ENCODE measurements at places on chromosomes 12 and 14.

DNA sequence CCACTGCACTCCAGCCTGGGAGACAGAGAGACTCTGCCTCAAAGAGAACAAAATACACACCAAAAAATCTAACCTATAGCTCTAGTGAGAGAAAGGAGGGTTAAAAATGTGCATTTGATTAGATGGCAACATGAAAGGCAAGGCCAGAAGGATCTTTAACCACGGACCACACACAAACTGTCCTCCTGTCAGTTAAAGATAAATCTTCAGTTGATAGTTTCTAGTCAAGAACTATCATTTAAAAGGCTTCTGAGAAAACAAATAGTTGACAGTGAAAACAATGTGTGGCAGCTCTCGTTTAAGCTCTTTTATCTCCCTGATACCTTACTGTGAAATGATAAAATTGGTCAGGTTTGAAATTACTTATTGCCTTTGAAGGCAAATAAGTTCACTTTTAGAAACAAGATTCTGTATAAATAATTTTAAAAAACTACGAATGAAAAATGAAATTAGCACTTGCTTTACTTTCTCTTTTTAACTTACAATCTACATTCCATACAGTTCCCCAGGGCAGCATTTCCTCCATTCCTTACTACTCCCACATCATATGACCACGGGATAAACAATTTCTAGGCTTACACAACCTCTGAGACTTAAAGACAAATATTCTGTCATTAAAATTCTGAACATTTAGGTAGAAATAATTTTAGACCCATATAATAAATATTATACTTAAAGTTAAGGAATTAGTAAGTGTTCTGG is 71.4 kb upstream of the GNPNAT1 start:
- DNase-seq, result no peak

- DNase-seq, result no peak
These were observed 1.9 kb downstream of the KIF5A start for GRCh38 chr12:57551637-57552305.

DNA sequence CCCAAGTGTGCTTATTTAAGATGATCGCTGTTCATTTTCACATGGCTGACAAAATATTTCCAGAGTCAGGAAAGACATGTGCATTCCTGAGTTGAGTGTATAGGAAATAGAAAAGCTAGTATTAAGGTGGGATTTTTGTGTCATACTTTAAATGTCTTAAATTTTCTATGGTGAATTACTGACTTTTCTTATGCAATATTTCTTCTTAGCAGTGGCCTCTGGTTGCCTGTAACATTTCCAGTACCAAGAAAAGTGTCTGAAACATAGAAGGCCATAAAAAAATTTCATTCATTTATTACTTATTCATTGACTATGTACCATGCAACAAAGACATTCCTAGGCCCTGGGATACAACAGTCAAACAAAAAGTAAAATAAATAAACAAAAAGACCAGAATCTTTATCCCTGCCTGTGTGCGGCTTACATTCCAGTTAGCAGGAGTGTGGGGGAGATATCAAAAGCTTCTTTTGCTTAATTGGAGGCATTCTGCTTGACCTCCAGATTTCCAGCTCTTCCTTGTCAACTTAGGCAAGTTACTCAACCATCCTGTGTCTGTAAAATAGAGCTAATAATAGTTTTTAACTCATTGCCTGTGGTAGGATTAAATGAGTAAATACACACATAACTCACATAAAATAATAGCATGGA is 216.3 kb upstream of the FLRT2 start:
- no peak for DNase-seq

- peak; percentile 58 for DNase-seq
These were observed at the start of gene PLEKHH1 for GRCh38 chr14:67532998-67533753. Gene PLEKHH1, plus strand, starts transcription at chr14:67533290. Its CDS starts 8,578 bp downstream, at chr14:67541868.

GRCh38 chr12:44960856-44961255 is 84.7 kb upstream of the NELL2 start:
- DNase-seq, result no peak

GRCh38 chr12:130780880-130781575 is 58.0 kb downstream of the STX2 start:
- no peak for DNase-seq

All from DMS153 (cell line).